Inflammatory macrophage treated with lipopolysaccharide for 1 hour (primary cell): ENCODE measurements at places on chromosomes 5 and 9.

GRCh38 chr5:79689541-79690466 lies at the start of gene CMYA5:
CMYA5 (plus strand) TSS chr5:79689836; CDS start chr5:79689908, 72 bp downstream.
- DNase-seq, result no peak

GRCh38 chr5:123147741-123148140 lies 58.7 kb downstream of the PRDM6 start:
- no peak for DNase-seq

DNA sequence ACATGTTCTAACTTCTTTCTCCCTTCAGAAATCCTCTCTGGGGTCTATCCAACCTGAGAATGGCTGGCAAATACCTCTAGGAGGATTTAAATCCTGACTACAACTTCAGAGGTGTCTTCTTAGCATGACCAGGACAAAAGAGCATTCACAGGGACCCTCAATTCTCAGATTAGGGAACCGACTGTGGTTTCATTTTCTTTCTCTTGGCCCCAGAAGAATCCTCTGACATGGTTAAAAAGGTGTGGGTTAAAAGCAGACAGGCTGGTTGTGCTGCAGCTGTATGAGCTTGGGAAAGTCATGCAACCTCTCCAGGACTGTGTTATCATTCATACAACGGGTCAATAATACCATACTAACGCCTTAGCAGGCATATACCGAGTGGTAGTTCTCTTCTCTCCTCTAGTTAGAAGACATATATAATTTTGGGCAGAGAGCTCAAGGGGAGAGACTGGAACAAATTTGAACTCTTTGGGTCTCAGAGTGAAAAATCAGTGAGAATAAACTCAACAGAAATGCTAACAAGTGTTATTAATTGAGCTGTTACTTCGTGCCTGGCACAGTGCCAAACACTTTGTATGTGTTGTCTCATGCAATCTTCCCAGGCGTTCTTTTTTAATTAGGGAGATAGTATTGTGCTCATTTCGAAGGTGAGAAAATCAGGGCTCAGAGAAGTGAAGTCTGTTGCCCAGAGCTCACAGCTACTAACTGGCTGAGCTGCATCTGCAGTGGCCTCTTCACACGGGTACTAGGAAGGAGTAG lies 35.2 kb downstream of the INSYN2B start:
- no peak for DNase-seq

GRCh38 chr5:95915999-95916686 lies 45.5 kb downstream of the ELL2 start:
- peak; percentile 19 for DNase-seq

GRCh38 chr5:17727098-17727497 lies 92.8 kb downstream of the TAF11L14 start:
- no peak for DNase-seq

DNA sequence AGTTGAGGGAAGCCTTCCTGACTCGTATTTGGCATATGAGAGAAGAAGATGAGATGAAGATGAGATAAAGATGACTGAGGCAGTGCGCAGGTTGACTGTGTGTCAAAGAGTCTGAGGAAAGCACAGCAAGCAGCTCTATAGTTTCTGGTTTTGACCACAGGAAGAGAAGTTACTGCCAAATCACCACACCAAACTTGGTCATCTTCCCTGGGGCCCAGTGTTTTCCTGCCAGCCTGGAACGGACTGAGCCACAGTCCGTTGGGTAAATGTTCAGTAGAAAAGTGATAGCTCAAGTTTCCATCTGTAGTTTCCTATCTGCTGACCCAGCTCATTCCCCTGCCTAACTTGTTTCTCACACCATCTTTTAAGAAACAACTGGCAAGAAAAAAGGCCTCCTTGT lies 80.7 kb upstream of the ADAMTS19 start:
- no peak for DNase-seq
